ENCODE measurements at places on chromosomes 7 and 10. TPM values are rescaled to one million over a fixed set of nuclear protein-coding genes. Genes with fewer than 3 reads are reported as not detected.
A peak's percentile ranks its signal among the peaks of the same experiment; 100 is the strongest.

The GNGT1 gene
- polyA plus RNA-seq = not detected

The WDFY4 gene
- polyA plus RNA-seq = 1.2 TPM

The ADAM22 gene
- 1.0 TPM for polyA plus RNA-seq

The PURB gene
- polyA plus RNA-seq = 4.2 TPM

The RET gene
- polyA plus RNA-seq = 3.4 TPM

The STEAP1 gene
- polyA plus RNA-seq = 15.6 TPM

The TMEM184A gene
- 60.3 TPM for polyA plus RNA-seq

- no peak for DNase-seq
- H3K36me3 ChIP-seq = no peaks in the 10 kb centered on the region
- peaks cover 10% of the 10 kb centered on the region for H3K4me1 ChIP-seq
Measured at GRCh38 chr10:59126991-59127390, 49.5 kb upstream of the PHYHIPL start.

DNA sequence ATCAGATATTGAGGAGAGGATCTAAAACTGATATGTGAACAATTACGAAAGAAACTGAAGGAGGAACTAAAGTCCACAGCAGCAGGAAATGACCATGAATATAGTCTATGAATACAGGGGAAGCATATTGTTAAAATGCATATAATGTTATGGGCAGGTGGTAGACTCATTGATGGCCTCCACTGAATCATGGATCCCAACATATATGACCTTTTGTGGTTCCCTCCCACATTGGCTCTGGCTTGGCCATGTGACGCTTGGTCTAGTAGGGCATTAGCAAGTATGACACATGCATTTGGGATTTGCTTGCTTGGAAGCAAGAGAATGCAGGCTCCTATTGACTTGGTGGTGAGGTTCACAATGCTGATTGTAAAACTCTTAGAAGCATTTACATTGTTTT lies 55.2 kb upstream of the RAB18 start:
- no peaks in the 10 kb centered on the region for H3K27me3 ChIP-seq
- H3K4me3 ChIP-seq = no peak overlapping the region
- DNase-seq = no peak
- peaks cover 4% of the 10 kb centered on the region for H3K4me1 ChIP-seq
- H3K36me3 ChIP-seq = no peaks in the 10 kb centered on the region
- H3K27ac ChIP-seq = no peak overlapping the region

GRCh38 chr7:137423321-137423720 lies 79.8 kb upstream of the PTN start:
- H3K36me3 ChIP-seq = no peaks in the 10 kb centered on the region
- no peak for DNase-seq
- no peaks in the 10 kb centered on the region for H3K27me3 ChIP-seq
- peaks cover 7% of the 10 kb centered on the region for H3K4me1 ChIP-seq
- H3K4me3 ChIP-seq = no peak overlapping the region
- no peak overlapping the region for H3K27ac ChIP-seq

- H3K4me1 ChIP-seq = no peaks in the 10 kb centered on the region
- DNase-seq = no peak
Measured at GRCh38 chr7:2000153-2000687, 232.5 kb downstream of the MAD1L1 start.

DNA sequence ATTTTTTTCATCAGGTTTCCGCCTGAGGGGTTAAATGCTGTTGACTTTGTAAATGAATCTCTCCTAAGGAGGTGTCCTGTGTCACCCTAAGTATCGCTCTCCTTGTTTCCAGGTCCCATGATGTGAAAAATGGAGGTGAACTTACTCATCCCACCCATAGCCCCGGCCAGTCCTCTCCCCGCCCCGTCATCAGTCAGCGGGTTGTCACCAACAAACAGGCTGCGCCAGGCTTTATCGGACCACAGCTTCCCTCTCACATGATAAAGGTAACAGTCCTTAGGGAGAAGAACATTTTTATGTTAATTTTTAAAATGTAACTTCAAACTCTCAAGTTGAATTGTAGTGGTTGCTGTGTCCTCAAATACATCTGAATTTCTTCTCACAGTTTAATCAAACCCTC lies 116.5 kb downstream of the ANKRD61 start:
- no peak for DNase-seq
- H3K4me3 ChIP-seq = no peak overlapping the region
- no peaks in the 10 kb centered on the region for H3K27me3 ChIP-seq

DNA sequence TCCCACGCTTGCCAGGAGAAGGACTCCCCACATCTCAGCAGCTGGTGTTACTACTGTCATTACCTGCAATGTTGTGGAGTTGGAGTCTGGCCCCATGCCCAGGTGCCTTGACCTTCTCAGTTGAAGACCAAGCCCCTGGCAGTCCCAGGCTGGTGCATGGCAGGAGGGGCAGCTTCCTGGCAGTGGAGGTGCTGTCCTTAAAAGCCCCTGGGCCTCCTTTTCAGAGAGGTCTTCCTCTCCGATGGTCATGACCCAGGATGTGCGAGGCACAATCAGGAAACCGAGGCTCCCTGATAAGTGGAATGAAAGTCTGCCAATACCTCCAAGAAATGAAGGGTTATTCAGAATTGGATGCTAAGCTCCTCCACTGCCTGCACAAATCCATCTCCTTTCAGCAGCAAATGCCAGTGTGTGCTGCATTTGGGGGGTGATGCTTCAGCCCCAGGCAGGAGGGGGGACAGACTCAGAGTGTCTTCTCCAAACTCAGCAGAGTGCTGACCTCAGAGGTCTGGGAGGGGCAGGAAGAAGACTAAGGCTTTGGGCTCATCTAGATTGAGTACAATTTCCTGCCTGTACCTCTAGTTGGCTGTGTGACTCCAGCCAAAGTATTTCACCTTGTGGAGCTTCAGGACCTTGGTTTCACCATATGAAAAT lies 97.0 kb upstream of the DDC start:
- H3K4me3 ChIP-seq = no peak overlapping the region
- H3K36me3 ChIP-seq = peaks cover 23% of the 10 kb centered on the region
- H3K27me3 ChIP-seq = no peaks in the 10 kb centered on the region

GRCh38 chr7:92834507-92835260 lies 1.7 kb downstream of the CDK6 start:
- peaks cover 18% of the 10 kb centered on the region for H3K4me1 ChIP-seq
- H3K27me3 ChIP-seq = no peaks in the 10 kb centered on the region
- DNase-seq = peak; percentile 72
- peak overlapping the region; percentile 97 for H3K27ac ChIP-seq
- peak overlapping the region; percentile 84 for H3K4me3 ChIP-seq

DNA sequence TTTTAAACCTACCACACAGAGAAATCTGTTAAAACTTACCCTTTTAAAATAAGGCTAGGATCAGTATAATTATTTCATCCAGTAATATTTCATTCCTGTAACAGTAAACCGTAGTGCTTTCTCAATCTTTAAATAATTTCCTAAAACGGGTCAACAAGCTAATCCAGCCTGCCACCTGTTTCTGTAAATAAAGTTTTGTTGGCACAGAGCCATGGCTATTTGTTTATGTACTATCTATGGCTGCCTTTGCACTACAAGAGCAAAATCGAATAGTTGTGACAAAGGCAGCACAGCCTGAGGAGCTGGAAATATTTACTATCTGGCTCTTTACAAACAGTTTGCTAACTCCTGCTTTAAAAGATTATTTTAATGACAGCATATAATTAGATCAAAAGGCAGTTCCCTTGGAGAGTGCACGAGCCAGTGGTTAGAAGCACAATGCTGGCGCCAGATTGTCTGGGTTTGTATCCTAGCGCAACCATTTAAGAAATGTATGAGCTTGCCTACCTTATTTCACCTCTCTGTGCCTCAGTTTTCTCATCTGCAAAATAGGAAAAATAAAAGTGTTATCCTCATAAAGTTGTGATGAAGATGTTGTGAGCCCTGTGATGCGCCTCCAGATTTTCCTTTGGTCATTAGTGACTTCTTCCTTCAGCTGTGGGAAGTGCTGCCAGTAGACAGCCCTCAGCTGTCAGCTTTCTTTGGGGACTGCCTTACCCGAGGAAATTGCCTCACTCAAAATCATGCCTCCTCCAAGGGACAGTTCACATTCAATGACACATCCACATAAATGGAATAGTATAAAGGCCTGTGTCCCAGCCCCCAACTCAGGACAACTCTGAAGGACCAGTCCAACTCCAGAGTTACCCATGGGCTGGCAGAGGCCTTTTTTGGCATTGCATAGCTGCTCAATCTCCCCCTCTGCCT lies 11.8 kb upstream of the MIOS start:
- no peak for DNase-seq
- H3K4me3 ChIP-seq = no peak overlapping the region
- H3K36me3 ChIP-seq = no peaks in the 10 kb centered on the region
- H3K27ac ChIP-seq = no peak overlapping the region
- no peaks in the 10 kb centered on the region for H3K4me1 ChIP-seq

DNA sequence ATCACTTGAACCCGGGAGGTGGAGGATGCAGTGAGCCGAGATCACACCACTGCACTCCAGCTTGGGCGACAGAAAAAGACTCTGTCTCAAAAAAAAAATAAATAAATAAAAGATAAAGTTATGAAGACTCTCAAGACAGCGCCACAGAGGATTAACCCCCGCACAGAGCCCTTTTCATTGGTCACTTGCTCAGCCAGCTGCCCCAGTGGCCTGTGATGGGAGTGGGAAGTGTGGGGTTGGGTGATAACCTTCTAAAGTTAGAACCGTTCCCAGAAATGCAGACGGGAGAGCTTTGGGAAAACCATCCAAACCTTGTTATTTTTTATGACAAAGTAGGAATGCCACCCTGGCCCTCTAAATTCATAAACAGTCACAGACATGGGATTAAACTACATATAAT lies 57.4 kb downstream of the PARP12 start:
- no peak overlapping the region for H3K27ac ChIP-seq
- peak; percentile 22 for DNase-seq
- no peaks in the 10 kb centered on the region for H3K27me3 ChIP-seq
- no peak overlapping the region for H3K4me3 ChIP-seq
